Osteocyte (in vitro differentiated cells): ENCODE measurements at places on chromosomes 3 and 15. TPM values are rescaled to one million over a fixed set of nuclear protein-coding genes. Genes with fewer than 3 reads are reported as not detected.

The ZIC1 gene
- total RNA-seq = 89.9 and 96.9 TPM in 2 replicates

The NMB gene
- 4.4 and 4.7 TPM in 2 replicates for total RNA-seq

The ZDHHC19 gene
- total RNA-seq = not detected in 2 replicates

The UCN2 gene
- 0.81 and 0.89 TPM in 2 replicates for total RNA-seq

The MYO9A gene
- 39.6 and 46.3 TPM in 2 replicates for total RNA-seq

The SCAANT1 gene
- total RNA-seq = not detected in 2 replicates

GRCh38 chr3:71102111-71102983 is 481.2 kb downstream of the FOXP1 start:
- DNase-seq = no peak
- H3K36me3 ChIP-seq = peaks cover 4% of the 10 kb centered on the region
- peak overlapping the region; percentile 46 for H3K4me3 ChIP-seq
- peak overlapping the region; percentile 95 for H3K27ac ChIP-seq

DNA sequence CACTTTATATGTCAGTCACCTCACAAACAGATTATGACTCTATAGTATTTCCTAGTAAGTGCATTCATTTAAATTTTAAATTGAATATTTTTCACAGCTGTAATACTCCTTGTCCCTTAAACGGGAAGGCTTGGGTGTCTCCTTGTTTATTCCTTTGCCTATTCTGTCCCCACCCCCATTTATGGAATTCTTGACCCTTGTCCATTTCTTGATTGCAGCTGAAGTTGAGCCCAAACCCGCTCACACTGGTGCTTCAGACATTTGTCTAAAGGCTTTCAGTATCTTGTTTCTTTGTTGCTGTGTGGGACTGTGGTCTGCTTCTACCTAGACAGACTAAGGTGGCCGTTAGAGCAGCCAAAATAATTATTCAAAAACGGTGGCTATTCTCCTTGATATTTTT is 449.7 kb downstream of the FOXP1 start:
- H3K27ac ChIP-seq = peak overlapping the region; percentile 12
- DNase-seq = no peak
- H3K27me3 ChIP-seq = no peaks in the 10 kb centered on the region
- no peaks in the 10 kb centered on the region for H3K36me3 ChIP-seq
- H3K4me3 ChIP-seq = no peak overlapping the region

The ITGA11 gene
- total RNA-seq = 1,149 and 1,161 TPM in 2 replicates

The LSAMP gene
- total RNA-seq = 3.9 and 4.4 TPM in 2 replicates

The TOMM70 gene
- total RNA-seq = 36.3 and 38.0 TPM in 2 replicates
